ENCODE measurements at places on chromosomes 13 and 19.

- DNase-seq: no peak
Observed at GRCh38 chr13:76596216-76596615, 290.0 kb downstream of the KCTD12 start.

DNA sequence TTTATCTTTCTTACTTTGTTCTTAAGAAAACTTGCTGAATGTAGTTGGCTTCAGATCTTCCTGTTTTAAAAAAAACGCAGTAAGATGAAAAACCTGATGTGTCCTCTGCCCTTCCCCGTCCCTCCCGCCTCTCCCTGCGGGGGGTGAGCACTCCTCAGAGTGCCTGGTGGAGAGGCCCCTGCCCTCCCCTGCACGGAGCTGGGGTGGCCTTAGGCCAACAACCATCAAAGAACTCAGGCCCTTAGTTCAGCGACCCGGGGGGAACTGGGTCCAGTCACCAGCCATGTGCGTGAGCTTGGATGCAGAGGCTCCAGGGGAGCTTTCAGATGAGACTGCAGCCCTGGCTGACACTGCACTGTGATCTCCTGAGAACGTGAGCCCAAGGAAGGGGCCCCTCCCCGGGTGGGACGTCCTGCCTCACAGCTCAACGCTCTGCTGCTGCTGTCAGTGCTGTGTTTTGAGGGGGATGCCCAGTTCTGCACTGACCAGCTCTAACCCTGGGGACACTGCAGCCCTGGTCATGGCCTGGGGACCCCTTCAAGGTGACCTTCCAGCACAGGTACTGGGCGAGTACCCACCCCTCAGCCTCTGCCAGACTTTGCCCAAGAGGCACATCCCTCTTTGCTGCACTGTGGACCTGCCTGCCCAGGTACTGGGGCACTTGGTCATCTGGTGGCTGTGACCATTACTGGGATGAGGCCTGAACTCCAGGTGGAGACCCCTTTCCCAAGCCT lies 42.7 kb downstream of the ANKRD10 start:
- DNase-seq: no peak

GRCh38 chr13:26727633-26728032 lies 33.0 kb downstream of the GPR12 start:
- no peak for DNase-seq

DNA sequence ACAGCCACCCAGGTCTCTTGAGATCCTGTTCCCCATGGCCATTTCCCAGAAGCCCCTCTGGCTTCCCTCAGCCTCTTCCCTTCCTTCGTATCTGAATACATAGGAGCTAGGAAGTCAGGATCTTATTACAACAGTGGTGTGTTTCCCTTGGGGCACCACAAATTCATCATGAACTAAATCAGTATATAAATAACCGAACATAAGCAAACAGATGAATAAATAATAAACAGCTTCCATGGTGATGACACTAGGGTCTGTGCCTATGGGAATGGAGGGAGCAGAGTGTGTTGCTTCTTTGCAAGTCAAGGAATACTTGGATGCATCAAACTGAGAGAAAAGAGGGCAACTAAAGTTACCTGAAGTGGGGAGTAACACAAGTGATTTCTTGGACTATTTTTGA lies 527.6 kb downstream of the LMO7 start:
- DNase-seq: no peak

DNA sequence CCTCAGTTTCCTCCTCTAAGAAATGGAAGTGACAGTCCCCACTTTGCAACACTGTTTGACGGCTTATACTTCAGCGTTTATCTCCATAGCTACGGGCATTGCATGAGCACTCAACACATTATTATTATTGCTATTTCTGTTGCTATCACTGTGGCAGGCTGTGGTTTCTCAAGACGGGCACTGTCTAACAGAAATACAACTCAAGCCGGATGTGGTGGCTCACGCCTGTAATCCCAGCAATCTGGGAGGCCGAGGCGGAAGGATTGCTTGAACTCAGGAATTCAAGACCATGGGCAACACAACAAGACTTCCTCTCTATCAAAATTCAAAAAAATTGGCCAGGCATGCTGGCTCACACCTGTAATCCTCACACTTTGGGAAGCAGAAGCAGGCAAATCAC lies 4.9 kb upstream of the ZSWIM4 start:
- no peak for DNase-seq

DNA sequence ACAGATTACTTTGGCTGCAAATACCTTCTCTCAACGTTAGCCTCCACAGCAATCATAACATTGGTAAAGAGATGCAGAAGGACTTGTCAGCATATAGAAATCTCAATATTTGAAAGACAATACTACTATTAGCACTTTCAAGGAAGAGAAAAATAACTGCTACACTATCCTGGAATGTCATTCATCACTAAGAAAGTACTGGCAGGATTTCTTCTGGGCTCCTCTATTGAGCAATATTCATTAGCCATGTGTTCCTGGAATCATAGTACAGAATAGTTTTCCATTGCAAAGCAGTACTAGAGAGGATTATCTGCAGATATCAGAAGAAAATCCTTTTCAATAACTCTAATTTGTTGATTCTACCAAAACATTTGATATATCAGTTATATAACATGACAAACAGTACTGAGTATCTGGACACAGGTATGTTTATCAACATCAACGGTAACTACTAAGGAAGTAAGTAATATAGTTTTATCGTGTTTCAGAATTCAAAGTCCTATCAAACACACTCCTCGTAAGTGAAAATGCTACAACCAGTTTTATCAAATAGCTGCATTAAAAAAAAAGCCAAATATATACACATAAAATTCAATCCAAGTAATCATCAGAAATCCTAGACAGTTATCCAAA lies 27.3 kb downstream of the INTS6 start:
- no peak for DNase-seq

DNA sequence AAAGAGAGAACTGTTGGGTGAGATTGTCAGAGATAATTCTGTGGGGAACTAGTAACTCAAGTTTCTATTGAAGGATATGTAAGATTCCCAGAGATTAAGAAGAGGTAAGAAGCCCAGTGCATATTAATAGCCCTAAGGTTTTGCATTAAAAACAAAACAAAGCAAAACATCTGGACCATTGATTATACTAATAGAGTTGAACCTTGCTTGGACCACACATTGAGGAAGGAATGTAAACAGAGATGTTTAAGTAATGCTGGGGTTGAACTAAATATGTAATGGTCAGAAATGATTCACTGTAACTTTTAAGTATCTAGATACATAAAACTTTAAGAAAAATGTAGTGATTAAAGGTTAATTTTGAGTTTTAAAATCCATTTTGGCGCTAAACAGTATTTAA lies 1770.0 kb downstream of the PCDH9 start:
- no peak for DNase-seq

- no peak for DNase-seq
Observed at GRCh38 chr13:106277484-106278154, 257.8 kb downstream of the EFNB2 start.

- DNase-seq: no peak
Observed at GRCh38 chr13:38641164-38641948, 45.5 kb upstream of the FREM2 start.

DNA sequence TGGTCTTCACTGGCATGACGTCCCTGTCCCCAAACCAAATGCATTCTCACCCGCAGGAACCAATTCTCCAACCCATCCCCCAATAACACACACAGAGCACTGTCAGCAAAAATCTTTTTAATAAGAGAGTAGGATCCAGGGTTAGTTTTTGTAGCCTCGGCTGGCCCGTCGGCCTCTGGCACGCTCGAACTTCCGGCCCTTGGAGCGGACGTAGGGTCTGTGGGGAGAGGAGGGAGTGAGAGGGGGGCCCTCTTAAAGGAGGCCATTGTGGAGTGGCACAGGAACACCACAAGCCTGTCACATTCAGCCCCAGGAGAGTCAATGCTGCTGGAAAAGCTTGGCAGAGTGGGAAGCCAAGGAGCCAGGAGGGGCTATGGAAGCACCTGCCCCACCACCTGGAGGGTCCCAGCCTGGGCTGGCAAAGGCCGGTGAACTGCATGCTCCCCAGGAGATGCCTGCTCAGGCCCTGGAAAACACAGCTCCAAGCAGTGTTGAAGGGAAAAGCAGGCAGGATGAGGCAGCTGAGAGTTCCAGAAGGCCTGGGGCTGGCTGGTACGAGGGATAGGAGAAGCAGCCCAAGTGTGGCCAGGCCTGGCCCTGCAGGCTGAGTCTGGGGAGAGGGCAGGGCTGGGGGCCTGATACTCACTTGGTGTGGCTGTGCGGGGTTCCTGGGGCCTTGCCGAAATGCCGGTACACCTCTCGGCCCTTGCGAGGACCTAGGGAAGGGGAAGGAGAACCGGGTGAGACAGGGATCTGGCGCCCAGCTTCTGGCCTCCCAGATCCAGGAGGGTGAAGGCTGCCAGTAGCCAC lies 560 bp upstream of the FAM83E start:
- no peak for DNase-seq

DNA sequence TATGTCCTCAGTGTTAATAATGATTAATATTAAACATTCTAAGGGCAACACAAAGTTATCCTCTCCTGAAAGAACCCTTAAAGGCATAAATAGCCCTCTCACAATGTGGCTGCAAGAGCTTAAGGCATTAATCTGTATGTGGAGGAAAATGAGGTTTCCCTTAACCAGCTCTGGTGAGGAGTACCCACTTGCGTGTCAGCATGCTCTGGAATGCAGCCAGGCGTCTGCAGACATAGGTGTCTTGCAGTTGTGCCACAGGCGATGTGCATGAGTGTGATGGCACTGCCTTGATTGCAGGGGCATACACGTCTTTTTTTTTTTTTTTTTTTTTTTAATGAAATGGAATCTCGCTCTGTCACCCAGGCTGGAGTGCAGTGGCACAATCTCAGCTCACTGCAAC lies 91.9 kb downstream of the RAB20 start:
- no peak for DNase-seq

DNA sequence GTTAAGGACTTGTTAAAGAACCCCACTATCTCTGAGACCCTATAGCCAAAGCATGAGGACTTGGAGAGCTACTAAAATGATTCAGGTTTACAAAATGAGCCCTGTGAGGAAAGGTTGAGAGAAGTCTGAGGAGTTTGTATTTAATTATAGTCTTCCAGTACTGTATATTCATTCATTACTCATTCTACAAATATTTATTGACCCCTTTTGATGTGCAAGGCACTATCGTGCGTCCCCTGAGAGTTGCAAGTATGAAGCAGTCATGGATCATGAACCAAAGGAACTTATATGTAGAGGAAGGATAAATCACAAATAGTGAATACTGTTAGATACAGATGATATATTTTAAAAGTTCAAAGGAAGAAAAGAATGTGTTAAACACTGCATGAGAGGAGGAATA lies 84.4 kb downstream of the DNAJC15 start:
- no peak for DNase-seq

DNA sequence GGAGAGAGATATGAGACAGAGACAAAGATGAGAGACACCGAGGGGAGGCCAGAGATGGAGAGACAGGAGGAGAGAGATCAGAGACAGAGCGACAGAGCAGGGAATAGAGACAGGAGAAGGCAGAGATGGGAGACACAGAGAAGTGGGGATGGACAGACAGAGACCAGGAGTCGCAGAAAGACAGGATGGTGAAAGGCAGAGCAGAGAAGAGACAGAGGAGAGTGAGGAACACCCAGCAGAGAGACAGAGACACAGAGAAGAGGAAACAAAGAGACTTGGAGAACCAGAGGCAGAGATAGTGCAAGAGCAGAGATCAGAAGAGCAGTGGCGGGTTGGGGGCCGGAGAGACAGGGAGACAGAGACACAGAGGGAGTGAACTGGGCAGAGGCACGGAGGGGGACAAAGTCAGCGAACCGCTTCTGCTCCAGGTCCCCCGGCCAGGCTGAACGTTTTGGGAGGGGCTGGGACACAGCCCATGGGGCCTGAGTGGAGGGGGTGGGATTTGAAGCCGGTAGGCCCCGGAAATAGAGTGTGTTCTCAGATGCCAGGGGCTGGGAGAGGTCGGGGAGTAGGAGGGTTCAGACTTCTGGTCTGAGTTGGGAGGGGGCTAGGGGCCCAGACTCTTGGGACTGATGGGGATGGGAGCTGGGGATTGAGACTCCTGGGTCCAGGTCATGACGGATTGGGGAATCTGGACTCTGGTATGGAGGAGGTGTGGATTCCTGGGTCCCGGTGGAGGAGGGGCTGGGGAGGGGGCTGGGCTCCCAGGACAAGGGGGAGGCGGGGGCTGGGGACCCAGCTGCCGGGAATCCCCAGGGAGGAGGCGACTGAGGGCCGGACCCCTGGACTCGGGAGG lies 654 bp downstream of the ZNF579 start:
- DNase-seq: peak; percentile 59

- no peak for DNase-seq
Observed at GRCh38 chr19:36973844-36974195, 57.7 kb downstream of the ZNF568 start.

- peak; percentile 90 for DNase-seq
Observed at GRCh38 chr19:1825909-1826556, 14.0 kb upstream of the ATP8B3 start.

DNA sequence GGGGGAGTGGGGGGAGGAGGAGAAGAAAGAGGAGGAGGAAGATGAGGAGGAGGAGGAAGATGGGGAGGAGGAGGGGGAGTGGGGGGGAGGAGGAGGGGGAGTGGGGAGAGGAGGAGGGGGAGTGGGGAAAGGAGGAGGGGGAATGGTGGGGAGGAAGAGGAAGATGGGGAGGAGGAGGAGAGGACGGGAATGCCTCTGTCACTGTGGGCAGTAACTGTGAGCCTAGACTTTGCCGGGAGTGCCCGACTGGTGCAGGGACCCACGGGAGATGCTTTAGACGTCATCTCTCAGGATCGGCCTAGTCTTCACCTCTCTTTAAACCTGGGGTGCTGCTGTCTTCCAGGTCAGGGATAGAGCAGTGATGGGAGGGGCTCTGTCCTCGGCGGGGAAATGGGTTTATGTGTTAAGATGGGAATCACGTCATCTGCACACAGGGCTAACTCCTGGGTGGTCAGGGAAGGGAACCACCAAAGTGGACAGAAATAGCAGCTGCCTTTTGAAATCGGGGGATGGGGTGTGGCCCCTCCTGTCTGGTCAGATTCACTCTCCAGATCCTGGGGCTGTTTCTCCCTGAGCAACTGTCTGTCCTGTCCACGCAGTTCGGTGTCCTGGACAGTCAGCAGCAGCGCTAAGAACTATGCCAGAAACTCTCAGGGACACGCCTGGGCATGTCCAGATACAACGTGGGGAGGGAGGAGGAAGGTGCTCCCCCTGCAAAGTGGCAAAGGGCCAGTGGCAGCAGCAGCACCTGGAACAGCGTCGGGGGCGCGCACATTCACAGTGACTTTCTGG lies 26.9 kb downstream of the GAS6 start:
- no peak for DNase-seq

GRCh38 chr19:55498246-55498840 lies 10.1 kb downstream of the SSC5D start:
- DNase-seq: no peak

All from H9 (cell line).